ENCODE measurements at places on chromosomes 2 and 18. TPM values are rescaled to one million over a fixed set of nuclear protein-coding genes. Genes with fewer than 3 reads are reported as not detected.

SLC38A11 gene
- total RNA-seq, result not detected

RGPD6 gene
- 19.0 TPM for total RNA-seq

ATG16L1 gene
- 73.9 TPM for total RNA-seq

SLC11A1 gene
- total RNA-seq, result 0.88 TPM

MPPE1 gene
- 90.4 TPM for total RNA-seq

PARD3B gene
- total RNA-seq, result 0.92 TPM

PROKR1 gene
- total RNA-seq, result not detected

CPLX4 gene
- total RNA-seq, result not detected

POLR1A gene
- 22.0 TPM for total RNA-seq

C2orf66 gene
- not detected for total RNA-seq

EML4 gene
- total RNA-seq, result 101 TPM

FOXI3 gene
- not detected for total RNA-seq

ACADL gene
- not detected for total RNA-seq

SDC1 gene
- not detected for total RNA-seq

RAMP1 gene
- total RNA-seq, result 0.85 TPM
